Nephron progenitor cell (in vitro differentiated cells): ENCODE measurements at places on chromosomes 4 and X.

DNA sequence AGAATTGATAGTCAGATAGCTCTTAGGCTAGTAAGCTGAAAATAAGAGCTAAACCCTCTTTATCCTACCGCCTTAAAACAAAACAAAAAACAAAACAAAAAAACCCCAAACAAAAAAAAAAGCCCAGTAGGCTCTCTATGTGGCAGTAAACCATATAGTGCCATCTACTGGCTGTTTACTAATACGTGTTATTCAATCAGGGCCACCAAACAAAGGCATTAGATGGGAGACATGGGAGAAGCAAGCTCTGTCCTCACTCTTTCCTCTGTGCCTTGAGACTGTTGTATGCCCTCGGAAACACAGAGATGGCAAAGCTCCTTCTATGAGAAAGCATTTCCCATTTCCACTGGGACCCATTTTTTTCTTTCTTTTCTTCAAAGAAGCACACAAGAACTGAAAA, 148.8 kb upstream of the MID1 start:
- peak; percentile 9 for DNase-seq

DNA sequence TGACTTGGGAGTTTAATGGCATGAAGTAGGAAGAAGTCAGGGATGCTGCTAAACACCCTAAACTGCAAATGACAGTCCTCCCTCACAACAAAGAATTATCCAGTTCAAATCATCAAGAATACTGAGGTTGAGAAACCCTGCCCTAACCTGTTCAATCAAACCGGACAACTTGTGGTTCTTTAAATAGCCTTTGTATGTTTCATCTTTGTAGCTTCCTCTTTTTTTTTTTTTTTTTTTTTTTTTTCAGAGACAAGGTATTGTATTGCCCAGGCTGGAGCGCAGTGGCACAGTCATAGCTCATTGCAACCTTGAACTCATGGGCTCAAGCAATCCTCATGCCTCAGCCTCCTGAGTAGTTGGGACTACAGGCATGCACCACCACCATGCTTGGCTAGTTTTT, 52.5 kb upstream of the TTC29 start:
- DNase-seq, result no peak

DNA sequence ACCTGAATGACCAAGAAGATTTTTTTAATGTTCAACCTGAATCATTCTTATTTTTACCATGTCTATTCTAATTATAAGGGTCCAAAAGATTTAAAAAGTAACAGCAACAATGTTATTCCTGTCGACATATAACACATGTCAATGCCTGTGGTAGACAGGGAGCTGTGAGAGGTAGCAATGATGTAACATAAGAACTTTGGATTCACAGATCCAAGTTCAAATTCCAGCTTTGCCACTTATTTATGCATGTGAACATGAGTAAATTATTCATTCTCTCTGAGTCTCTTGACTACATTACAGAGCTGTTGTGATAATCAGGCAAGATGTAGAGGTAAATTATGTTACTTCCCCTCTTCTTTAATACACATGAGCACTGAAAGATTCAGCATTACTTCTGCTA, 54.5 kb downstream of the KLHL8 start:
- DNase-seq, result no peak

DNA sequence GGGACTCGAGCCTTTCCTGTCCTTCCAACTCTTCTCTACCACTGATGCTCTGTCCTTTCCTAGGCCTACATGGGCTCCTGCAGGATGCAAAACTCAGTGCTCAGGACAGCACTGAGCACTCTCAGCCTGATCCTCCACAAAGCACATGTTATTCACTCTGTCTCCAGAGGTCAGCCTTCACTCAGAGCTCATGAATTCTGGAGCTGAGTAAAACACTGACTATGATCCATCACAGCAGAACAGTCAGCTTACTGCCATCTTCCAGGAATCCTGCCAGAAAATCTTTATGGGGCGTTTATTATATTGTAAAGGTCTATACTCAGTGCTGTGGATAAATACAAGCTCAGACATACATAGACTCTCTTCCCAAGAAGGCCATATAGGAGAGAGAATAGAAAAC, 121.5 kb upstream of the CPEB2 start:
- DNase-seq, result no peak

DNA sequence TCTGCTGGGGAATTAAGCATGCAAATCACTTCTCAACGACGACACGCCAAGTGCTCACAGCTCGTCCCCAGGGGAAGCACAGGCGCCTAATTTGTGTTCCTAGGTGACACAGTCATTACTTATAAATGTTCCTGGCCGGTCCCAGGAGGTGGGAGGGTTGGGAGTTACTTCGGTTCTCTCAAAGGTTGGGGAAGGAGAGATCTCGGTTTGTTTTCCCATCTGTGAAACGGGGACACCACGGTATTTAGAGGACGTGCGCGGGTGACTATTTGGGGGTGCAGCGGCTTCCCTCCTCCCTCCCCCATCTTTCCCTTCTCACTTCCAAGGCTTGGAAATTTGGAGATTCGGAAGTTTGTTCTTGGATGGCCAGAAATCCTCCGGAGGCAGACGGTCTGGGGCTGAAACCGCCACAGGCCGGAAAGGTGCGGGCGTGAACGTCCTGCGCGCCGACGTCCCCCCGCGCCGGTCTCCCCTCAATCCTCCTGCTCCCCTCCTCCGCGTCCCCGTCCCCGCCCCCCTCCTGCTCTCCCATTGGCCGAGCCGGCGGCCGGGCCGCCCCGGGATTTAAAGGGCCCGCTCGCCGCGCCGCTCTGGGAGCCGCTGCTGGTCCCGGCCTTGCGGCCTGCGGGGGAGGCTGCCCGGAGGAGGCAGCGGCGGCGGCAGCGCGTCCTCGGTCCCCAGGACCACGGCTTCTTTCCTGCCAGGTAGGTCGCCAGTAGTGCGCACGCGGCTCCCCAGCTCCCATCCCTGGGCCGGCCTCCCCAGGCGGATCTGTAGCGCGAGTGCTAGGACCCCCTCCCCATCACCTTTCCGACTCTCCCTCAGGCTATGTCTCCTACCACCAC, at the start of gene PORCN:
Gene PORCN (plus strand): TSS at position 593 of the 845 bp plus-strand sequence. CDS start 829 bp downstream, outside the sequence.
- peak; percentile 82 for DNase-seq

- DNase-seq, result no peak
Observed at GRCh38 chr4:56127716-56128115, 179.0 kb downstream of the CEP135 start.

- DNase-seq, result no peak
Observed at GRCh38 chrX:139842326-139843185, 90.3 kb downstream of the ATP11C start.

DNA sequence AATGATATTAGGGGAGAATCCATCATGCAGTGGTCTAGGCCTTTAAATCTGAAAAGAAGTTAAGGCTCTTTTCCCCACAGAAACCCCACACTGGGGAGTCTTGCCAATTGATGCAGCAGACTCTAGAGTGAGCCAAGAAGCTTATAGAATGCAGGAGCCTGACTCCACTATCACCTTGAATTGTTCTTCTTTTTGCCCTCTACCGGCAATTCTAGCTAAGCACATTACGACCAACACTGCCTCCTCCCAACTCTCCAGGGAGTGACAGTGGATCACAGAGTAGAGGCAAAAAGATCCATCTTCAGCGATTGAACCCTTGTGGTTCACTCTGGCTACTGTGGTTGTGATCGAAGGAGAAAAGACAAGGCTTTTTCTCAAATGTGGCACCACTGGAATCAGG, 331.5 kb downstream of the NKX6-1 start:
- DNase-seq, result peak; percentile 7

DNA sequence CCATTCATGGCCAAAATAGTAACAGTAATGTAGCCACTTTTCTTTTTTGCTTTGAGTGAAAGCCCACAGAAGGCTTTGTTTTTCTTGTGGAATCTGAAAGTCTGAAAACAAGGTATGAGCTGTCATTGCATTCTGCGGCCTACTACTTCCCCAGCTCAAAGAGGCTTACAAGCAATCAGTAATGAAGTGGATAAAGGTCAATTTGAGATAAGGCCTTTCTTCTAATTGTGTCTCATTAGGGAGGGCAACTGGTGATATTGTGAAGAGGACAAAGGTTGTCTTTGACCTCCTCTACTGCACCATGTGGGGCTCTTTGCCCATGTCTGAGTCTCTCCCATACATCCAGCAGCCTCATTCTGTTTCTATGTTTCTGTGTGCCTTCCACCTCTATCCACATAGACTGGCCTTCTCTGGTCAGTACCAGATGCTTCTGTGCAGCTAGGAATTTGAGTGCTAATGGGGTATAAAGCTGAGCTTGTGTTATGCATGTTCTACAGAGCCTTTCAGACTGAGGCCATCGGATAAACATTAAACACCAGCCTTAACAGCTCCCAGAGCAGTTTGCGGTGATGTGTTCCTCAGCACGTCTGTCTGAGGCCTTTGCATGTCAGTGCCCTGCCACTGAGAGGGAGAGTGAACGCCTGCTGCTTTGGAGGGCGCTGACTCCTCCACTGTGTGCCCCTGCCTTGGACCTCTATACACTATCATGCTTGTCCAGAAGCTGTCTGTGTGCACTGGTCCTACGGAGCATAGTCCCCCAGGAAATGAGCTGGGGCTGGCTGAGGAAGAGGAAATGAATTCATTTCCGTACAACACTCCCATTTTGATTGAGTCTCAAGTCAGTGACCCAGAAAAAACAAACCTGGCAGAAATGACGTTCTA, 80.2 kb downstream of the SH2D1A start:
- no peak for DNase-seq

DNA sequence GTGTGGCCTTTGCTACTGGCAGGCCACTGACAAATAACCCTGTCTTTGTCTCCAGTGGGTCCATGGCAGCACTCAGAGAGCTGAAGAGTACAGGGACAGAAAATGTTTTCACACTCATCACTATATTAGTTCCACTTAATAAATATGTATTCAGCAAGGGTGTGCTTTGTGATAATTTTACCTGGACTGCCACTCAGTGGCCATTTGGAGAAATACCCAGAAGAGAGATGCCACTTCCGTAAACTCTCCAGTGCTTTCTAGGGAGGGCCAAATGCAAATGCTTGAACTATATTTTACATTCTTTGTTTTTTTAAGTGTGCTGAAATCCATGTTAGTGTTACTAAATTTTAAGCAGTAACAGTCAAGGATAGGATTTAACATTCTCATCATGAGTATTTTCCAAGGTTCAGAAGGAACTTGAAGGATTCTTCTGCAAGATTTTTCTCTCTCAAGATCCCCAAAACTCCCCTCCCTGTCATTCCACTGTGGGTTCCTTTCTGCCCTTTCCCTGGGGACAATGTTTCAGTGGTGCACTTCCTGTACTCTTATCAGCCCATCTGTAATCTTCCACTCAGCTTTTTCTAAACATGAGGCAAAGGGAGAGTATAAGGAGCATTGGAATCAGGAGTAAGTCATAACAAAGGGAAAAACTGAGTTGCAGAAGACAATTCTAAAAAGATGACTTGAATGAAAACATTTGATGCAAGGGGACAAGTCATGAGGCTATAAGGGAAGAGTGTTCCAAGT, 46.0 kb downstream of the TFDP3 start:
- peak; percentile 7 for DNase-seq

DNA sequence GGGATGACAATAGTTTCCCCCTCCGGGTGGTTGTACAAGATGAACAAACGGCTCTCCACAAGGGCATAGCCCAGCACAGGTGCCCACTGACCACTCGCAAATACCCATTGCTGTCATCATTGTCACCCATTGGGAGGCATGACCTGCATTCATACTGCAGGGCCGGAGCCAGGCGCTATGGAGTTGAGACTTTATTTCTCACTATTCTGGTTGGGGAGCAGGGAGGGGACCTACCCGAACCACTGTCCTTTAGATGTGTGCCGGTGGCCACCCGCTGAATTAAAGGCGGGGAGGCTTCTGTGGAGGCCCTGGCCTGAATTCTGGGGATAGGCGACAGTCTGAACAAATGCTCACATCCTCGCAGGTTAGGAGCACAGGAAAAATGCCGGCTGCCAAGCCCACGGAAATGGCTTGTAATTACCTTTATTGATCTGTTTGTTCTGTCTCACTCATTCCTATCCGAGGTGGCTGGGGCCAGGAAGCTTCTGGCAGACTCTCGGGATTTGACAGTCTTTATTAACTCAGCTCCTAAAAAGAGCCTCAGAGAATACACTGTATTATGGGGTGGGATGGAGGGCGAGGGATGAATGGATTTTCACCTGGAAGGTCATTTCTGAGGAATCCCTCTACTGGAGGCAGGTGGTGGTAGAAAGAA, 125.1 kb upstream of the PSAPL1 start:
- no peak for DNase-seq

- no peak for DNase-seq
Observed at GRCh38 chrX:13090339-13091110, 46.1 kb upstream of the FAM9C start.

DNA sequence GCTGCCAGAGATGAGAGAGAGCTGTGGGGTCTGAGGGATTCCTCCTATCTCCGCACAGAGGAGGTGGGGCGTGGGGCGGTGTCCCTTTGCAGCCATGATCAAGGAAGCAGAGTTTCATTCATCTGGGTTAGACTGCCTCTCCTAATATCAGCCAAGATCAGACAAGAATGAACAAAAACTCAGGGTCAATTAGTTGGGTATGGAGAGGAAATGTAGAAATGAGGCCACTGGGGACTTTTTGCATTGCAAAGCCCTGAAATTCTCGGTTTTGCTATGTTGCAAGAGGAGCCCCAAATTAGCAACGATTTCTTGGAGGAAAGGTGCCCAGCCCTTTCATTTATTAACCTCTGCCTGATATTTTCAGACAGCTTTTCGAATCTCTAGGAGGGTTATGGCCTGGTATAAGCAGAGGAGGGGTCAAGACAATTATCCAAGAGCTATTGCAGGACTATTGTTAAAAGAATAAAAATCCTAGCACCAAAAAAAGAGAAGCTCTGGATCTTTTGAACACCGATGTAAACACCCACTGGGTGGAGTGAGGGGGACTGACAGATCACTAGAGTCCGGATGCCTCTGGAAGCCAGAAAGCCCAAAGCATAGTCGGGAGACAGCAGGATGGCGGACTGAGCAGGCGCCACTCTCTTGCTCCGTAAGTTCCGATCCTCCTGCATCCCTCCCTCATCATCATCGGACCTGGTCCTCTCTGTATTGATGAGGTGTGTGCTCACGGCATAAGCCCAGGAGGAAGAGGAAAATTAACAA, 34.4 kb upstream of the ACSL1 start:
- no peak for DNase-seq

DNA sequence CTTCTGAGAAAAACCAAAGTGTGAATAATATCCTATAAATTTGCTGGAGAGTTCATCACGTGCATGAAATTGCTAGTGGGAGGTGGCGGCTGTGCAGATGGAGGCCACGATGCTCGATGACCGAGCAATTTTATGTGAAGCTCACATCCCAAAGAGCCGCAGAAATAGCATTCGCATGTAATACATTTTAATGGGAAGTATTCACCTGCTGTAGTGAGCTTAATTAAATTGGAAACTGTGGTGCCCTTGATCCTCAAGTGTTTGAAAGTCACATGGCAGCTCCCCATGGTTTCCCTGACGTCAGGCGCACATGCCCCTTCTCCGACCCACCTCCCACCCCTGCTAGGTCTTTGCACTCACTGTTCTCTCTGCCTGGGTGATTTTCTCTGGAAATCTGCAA, 136.8 kb downstream of the STK32B start:
- DNase-seq, result no peak
